ENCODE measurements at places on chromosomes 5 and 9.

DNA sequence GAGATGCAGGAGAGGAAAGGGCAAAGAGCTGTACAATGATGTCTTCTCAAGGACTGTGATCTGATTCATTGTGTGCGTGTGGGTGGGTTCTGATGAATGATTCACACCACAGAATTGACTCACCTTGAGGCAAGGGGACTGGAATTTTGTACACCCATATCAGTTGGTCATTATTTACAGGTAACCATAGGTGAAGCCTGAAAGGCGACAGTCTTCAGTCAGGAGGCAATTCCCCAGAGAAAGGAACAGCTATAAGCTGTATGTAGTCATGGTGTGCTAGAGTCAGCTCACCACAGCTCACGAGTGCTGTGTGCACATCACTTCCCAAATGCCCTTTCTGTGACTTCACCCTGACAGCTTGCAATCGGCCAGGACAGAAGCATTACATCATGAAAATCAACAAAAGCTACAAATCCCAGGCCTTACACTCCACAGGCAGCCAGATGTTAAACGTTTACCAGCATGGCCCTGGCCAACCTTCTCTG lies 87.6 kb upstream of the RPS23 start:
- no peak for DNase-seq

DNA sequence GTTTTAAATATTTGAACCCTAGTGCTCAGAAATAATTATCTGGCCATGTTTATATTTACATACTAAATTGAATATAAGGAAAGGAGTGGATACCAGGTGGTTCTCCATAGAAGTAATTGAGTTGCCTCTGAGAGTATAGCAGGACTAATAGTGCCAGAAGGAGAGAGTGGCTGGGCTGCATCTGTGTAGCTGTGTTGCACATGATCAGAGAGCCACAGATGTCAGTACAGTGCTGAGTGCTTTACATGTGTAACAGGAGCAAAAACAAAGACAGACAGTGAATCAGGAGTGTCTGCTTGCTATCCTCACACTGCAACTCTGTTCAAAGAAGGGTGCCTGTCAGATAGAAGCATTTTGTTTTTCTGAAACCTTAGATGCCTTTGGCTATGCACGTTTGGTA lies 353.9 kb upstream of the PAPPA start:
- no peak for DNase-seq

- DNase-seq: no peak
Measured at GRCh38 chr5:160020266-160020770, 11.4 kb downstream of the TTC1 start.

- no peak for DNase-seq
Measured at GRCh38 chr9:113131689-113132151, 19.1 kb upstream of the SLC31A2 start.

DNA sequence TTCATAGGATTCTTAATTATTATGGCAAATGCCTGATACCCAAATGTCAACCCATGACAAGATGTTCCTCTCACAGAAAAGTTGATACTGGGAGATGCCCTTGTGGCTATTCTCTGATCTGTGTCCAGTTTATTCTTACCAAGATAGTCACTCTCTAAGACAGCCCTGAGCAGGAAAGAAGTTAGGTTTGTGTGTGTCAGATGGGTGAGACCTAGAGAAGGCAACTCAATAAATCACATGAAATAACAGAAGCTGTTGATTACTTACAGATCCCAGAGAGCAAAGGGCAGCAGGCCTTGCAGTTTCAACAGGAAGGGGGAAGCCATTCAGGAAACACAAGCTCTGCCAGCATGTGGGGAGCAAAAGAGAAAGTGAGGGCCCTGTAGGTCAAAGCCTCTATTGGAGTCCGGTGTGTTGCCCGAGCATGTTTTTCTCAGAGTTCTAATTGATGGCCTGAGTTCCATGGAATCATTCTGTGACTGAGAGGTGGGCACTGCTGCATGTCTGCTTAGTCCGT lies 1193.7 kb upstream of the CDH18 start:
- DNase-seq: no peak

DNA sequence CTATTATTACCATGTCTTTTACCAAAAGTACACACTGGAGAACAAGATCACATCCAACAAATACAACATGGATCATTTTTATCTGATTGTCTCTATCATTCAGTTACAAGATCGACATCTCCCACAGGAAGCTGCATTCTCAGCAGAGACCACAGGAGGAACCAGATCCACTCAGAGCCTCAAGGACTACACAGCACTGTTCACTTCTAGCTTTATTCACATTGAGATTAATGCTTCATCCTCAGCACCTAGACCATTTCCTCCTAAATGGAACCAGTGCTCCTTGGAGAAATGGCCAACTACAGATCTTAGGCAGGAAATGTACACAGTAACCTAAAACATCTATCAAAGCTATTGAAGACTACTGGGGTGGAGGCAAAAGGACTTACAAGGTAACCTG lies 13.3 kb upstream of the C5orf15 start:
- DNase-seq: no peak

DNA sequence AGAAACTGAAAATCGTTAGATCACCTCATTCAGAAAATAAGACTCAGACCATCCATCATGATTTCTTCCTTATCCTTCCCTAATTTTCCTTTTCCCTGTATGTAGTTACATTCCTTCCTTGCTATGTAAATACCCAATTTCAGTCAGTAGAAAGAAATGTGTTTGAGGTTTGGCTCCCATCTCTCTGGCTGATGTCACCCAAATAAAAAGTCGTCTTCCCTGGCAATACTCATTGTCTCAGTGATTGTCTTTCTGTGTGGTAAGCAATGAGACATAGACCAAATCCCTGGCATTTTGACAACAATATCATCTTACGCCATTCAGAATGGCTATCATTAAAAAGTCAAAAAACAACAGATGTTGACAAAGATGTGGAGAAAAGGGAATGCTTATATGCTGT lies 303.9 kb upstream of the EDIL3 start:
- no peak for DNase-seq

DNA sequence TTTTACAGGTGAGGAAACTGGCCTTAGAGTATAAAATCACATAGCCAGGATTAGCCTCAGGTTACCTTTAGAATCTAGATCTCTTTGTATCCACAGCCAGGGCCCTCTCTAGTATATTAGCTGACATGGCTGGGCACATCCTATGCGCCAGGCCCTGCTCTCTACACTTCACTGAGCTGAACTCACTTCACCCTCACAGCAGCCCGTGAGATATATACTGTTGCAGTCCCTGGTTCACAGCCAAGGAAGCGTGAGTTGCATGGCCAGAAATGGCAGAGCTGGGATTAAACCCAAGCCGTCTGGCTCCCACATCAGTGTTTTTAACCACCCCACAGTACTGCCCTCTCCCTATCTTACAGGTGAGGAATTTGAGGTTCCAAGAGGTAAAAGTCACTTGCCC lies 58.4 kb downstream of the DAB2IP start:
- no peak for DNase-seq

- DNase-seq: no peak
Measured at GRCh38 chr5:93476251-93476742, 104.7 kb downstream of the NR2F1-AS1 start.

- no peak for DNase-seq
Measured at GRCh38 chr5:118139361-118139760, 849.0 kb downstream of the DTWD2 start.

DNA sequence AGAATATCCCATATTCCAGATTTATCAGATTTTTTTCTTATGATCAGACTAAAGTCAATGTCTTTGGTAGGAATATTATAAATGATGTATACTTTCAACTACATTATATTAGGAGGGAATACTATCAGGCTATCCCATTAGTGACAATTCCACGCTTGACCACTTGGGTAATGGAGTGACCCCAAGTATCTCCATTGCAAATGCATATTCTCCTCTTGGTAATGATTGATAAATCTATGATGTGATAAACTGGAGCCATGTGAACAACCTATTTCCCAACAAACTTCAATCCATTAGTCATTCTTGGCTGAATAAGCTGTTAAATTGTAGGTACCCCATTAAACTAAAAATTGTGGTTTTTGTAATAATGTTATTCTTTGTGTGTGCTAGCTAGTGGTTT lies 12.2 kb upstream of the MPDZ start:
- DNase-seq: no peak

- DNase-seq: no peak
Measured at GRCh38 chr9:109320331-109320741, 523 bp downstream of the EPB41L4B start.

GRCh38 chr5:10645671-10646070 lies 81.8 kb downstream of the ANKRD33B start:
- no peak for DNase-seq

DNA sequence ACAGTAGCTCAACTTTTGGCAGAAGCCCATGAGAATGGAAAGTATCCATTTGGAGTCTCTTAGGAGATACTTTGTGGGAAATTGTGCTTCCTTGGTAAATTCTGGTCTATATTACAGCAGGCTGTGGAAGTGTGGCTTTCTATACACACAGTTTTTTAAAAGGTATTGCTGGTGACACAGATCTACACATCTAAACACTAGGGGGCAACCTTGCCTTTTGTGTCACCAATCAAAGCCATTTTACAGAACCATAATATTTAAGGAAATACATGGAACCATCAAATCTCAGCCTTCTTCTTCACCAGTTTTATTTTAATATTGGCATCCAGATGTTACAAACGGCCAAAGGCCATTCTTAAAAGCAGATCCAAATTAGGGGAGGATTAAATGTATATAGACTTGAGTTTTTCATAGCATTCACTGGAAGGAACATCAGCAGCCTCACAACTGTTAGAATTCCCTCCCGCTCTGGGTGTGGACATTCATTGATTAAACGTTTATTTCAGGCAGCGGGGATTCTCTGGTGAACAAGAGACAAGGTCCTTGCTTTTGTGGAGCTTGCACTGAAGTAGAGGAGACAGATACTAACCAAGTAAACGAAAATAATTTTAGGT lies 132.4 kb upstream of the EPB41L4A start:
- DNase-seq: no peak

DNA sequence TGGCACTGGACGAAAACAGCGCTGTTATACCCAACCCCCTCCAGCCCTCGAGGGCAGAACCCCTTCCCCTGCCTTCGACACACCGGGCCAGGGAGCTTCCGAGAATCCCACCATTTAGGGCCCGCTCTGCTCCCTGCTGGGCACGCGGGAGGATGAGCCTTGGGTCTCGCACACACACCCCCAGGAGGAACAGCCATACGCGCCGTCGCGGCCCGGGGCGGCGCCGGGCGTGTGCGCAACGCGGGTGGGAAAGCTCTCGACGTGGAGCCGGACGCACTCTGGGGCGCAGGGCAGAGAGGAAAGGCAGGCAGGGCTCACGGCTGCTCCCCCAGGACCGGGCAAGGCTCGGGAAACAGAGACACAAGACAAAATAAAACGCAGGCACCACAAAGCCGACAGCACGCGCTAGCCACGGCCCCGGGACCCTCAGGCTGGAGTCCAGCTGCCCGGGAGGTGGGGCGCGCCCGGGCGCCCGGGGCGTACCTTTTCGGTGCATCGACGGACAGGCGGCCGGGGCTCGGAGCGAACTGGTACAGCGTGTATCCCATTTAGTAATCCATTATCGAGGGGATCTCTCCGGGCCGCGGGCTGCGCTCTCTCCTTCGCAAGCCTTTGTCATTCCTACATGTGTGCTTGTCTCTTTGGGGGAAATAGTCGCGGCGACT lies 789 bp downstream of the SEMA6A start:
- DNase-seq: peak; percentile 72

DNA sequence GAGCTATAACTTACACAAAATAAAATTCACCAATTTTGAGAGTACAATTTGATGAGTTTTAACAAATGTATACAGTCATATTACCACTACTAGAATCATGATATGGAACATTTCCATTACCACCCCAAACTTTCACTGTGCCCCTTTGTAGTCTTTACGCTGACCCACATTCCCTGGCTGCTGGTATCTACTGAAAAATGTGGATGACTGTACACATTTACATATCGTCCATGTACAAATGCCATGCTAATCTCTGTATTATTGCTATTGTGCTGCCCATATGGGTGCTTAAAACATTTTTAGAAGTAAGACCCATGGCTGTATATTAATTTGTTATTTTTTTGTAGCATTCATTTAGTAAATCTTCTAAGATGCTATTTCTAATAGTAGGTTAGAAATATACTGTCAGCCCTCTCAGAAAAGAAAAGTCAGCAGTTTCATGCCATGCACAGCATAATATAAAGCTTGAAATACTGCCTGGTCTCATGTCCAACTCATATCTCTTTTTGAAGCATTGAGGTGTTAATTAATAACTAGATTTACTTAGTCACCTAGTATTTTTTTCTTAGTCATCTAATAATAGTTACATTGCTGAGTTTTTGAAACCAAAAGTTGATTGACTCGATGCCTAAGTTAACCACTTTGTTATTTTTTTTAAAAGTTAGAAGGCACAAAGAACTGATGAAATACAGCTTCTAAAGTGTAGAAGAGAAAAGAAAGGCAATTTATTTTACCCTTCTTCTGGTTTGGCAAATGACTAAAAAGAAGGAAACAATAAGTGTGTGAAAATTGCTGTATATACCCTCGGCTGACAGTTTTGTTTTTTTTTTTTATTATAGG lies 188.3 kb upstream of the MEF2C start:
- DNase-seq: no peak

DNA sequence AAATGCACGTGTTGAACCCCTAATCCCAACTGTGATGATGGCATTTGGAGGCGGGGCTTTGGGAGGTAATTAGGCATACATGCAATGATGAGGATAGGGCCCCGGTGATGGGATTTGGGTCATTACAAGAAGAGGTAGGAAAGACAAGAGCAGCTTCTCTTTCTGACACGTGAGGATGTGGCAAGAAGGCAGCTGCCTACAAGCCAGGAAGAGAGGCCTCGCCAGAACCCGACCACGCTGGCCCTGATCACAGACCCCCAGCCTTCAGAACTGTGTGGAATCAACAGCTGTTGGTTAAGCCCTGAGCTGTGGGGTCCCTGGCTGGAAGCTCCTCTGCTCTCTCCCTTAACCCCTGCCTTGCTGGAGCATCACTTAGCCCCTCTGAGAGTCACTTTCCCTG lies 57.5 kb downstream of the COL23A1 start:
- DNase-seq: no peak

DNA sequence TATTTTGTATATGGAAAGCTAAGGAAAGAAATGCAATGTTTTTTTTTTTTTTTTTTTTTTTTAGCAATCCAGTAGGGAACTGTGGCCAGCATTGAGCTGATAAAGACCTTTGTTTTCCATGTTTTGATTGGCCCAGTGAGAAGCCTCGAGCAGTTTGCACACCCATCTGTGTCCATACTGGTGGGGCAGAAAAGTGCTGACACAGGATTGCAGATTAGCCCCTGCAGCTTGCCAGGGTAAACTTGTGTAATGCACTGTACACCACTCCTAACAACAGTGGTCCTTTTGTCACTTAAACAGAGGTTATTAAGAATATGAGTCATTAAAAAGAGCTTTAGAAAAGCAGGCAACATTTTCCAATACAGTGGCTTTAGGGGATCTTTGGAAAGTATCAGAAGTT lies 132.8 kb upstream of the CDKN2B start:
- peak; percentile 59 for DNase-seq

- no peak for DNase-seq
Measured at GRCh38 chr9:82057805-82058204, 69.2 kb downstream of the SPATA31D1 start.

- peak; percentile 74 for DNase-seq
Measured at GRCh38 chr9:70479880-70480291, 65.4 kb upstream of the KLF9 start.

- no peak for DNase-seq
Measured at GRCh38 chr5:36988396-36988795, 111.8 kb downstream of the NIPBL start.
